ENCODE measurements at places on chromosomes 11 and 22.

- peak; percentile 84 for DNase-seq
Measured at GRCh38 chr22:49052023-49052538, 775.6 kb downstream of the BRD1 start.

DNA sequence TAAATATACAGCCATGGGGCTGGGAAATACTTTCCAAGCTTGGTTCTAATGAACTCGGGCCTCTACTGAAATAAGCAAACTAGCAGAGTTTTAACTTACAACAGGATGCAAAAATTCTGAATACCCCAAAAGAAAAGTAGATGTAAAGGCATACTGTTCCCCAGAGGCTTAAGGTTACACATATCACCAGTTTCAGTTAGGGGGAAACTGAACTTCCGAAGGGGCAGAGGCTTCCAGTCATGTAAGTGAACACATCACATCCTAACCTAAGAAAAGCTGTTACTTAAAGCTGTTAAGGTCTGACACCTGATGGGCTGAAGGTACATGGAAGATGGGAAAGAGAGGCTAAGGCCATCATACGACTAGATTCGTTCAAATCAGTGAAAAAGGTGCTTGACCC is 2.3 kb downstream of the GAB2 start:
- DNase-seq = no peak

GRCh38 chr11:116053548-116053919 is 549.3 kb upstream of the CADM1 start:
- DNase-seq = no peak

GRCh38 chr22:41512421-41513194 is 31.7 kb downstream of the POLR3H start:
- DNase-seq = no peak

- no peak for DNase-seq
Measured at GRCh38 chr11:68439355-68440065, 21.0 kb upstream of the PPP6R3 start.

Data from posterior vena cava (tissue), 2 donors.